Type B pancreatic cell (in vitro differentiated cells): ENCODE measurements at places on chromosomes 12 and 14.

DNA sequence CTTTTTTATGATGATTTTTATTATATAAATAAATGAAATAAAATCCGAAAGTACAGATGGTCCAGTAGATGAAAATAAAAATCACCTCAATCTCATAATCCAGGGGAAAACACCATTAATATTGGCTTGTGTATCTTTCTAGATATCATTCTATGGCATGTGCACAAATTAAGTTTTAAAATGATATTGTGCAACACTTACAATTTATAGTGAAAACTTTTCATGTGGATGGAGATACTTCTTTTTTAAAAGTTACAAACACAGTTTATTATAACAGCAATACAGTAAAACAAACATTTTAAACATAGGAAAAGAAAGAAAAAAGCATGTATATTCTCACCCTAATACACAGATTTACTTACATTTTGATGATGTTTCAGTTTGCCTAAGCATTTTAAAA is 98.9 kb upstream of the RMST start:
- no peak for DNase-seq

DNA sequence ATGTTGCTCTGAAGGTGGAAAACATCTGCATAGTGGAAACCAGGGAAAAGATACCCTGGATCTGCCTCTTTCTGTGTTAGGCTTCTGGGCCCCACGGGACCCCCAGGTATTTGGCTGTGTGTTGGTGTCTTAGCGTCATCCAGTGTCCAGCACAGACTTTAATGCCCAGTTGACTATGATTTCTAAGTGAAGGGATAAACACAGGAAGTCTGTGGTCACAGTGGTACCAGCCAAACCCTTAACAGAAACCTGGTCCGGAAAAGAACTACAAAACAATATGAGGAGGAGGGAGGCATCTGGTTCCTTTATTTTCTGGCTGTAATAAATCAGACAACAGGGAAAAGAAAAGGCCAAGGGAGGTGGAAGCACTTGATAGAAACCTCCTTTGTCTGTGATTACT is 56.4 kb downstream of the CMKLR1 start:
- no peak for DNase-seq

- DNase-seq: no peak
Measured at GRCh38 chr12:94262228-94263010, 114.0 kb downstream of the PLXNC1 start.

GRCh38 chr14:70663707-70664179 is 22.0 kb downstream of the TTC9 start:
- DNase-seq: no peak

DNA sequence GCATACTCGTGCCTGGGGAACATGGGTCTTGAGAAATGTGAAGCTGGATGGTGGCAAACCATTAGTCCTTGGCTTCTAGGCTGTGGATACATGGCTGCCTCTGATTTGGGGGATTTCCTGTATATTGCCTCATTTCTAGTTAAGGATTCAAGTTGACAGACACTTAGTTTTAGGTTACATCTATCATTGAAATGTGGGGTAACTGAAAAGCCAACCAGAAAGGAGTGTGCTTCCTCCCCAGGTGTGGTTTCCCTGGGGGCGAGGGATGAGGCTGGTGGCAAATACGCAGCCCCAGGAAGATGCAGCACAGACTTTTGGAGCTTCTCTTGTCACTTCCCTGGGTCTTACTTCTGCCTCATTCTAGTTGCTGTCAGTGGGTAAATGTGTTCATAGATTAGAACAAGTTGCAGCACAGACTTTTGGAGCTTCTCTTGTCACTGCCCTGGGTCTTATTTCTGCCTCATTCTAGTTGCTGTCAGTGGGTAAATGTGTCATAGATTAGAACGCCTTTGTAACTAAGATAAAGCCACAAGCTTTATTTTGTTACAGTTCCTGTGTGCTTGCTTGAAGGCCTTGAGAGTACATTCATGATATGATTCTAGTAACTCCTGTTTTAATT is 85.1 kb downstream of the BORCS5 start:
- DNase-seq: no peak

- DNase-seq: no peak
Measured at GRCh38 chr14:103659631-103660030, 30.6 kb downstream of the KLC1 start.

DNA sequence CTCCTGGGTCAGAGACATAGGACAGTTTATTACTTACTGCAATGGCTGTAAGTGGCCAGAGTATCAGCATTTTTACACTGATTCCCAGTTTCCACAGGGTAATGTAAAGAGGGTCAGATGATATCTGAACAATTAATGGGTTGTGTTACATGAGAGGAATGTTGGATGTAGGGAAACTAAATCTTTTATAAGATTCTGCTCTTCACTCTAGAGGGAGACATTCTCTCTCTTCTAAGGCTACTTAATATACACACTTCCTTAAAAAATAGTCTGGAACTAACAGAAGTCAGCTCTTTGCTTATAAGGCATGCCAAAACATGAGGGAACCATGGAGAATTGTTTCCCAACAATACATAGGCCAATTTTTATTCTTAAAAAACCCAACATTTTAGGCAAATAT is 389.8 kb downstream of the ETNK1 start:
- no peak for DNase-seq

DNA sequence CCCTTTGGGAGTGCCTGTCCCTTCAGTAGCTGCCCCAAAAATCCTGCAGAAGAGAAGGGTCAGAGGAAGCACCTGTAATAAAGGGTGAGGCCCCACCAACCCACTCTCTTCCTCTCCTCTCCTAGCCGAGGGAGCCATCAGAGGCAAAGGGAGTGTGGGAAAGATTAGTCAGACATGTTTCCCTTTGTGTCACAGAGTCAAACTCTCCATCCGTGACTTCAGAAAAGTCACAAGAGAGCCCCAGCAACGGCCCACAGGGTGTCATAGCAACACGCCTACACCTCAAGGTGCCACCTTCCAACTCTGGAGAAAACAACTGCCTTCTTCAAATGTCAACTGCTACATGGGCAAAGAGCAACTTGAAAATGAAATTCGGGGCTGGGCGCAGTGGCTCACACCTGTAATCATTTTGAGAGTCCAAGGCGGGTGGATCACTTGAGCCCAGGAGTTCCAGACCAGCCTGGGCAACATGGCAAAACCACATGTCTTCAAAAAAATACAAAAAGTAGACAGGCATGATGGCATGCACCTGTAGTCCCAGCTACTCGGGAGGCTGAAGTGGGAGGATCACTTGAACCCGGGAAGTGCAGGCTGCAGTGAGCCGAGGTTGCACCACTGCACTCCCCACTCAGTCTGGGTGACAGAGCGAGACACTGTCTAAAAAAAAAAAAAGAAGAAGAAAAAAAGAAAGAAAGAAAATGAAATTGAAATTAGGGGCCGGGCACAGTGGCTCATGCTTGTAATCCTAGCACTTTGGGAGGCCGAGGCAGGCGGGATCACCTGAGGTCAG is 17.7 kb upstream of the CD27 start:
- peak; percentile 43 for DNase-seq
